ENCODE measurements at places on chromosomes 13 and 19. TPM values are rescaled to one million over a fixed set of nuclear protein-coding genes. Genes with fewer than 3 reads are reported as not detected.
A peak's percentile ranks its signal among the peaks of the same experiment; 100 is the strongest.

DNA sequence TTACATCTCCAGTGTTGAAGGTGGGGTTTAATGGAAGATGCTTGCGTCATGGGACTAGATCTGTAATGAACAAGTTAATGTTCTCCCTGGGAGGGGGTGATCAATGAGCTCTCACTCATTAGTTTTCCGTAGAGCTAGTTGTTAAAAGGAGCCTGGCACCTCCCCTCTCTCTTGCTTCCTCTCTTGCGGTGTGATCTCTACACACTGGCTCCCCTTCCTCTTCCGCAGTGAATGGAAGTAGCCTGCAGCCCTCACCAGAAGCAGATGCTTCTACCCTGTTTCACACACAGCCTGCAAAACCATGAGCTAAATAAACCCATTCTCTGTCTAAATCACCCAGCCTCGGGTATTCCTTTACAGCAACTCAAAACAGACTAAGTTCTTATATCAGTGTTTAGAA is 318.8 kb downstream of the SLITRK1 start:
- no peak for DNase-seq

- DNase-seq = peak; percentile 35
Measured at GRCh38 chr19:48344892-48345291, 18.8 kb downstream of the TMEM143 start.

DNA sequence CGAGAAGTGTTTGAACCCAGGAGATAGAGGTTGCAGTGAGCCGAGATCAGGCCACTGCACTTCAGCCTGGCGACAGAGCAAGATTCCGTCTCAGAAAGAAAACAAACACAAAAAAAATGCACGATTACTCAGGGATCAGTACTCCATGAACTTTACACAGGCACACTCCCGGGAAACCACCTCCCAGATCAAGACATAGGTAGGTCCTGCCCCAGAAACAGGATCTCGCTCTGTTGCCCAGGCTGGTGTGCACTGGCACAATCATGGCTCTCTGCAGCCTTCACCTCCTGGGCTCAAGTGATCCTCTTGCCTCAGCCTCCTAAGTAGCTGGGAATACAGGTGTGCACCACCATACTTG is 11.2 kb downstream of the VASP start:
- no peak for DNase-seq

The PSG3 gene
- total RNA-seq = not detected

The CBLC gene
- total RNA-seq = 27.8 TPM

The B3GNT8 gene
- 2.3 TPM for total RNA-seq
